ENCODE measurements at places on chromosomes 4 and X.

GRCh38 chr4:47639531-47639930 is 154.5 kb downstream of the ATP10D start:
- no peak for DNase-seq

DNA sequence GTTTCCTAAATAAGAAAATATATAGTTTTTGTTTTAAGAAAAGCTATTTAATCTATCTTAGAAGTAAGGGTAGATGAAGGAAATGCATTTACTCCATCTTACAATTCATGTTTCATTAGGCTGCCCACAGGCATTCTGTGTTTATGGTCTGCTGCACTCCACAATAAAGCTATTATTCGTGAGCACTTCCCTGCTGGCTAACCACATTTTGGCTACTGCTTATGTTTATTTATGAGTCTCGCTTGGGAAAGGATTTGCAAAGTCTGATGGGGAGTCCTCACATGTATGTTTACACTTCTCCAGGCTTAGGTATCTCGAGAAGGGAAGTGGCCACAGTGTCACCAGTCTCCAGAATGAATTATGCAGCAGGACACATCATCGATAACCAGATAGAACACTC is 260.8 kb upstream of the VCX start:
- no peak for DNase-seq

GRCh38 chrX:20378233-20378920 is 111.7 kb upstream of the RPS6KA3 start:
- peak; percentile 4 for DNase-seq

DNA sequence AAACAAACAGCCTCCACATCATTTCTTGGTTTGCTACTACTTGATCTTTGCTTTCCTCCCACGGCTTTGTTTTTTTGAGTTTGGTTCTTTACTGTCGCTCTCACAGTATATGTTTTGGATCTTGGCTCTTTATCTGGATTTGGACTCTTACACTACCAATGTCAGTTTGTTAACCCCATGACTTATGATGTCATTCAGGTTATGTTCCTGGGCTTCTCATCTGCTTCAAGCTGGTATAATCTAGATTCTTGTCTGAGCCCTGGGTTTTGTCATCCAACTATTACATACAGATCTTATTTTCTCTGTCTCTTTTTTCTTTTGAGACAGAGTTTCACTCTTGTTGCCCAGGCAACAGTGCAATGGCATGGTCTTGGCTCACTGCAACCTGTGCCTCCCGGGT is 482.9 kb upstream of the TEX13C start:
- DNase-seq = no peak

- no peak for DNase-seq
Measured at GRCh38 chr4:188550296-188550695, 411.1 kb downstream of the TRIML1 start.

- no peak for DNase-seq
Measured at GRCh38 chr4:13793020-13793710, 165.6 kb upstream of the BOD1L1 start.

- no peak for DNase-seq
Measured at GRCh38 chr4:139419388-139419914, 34.5 kb upstream of the RAB33B start.

GRCh38 chrX:24877288-24877664 is 138.5 kb downstream of the ARX start:
- DNase-seq = no peak

DNA sequence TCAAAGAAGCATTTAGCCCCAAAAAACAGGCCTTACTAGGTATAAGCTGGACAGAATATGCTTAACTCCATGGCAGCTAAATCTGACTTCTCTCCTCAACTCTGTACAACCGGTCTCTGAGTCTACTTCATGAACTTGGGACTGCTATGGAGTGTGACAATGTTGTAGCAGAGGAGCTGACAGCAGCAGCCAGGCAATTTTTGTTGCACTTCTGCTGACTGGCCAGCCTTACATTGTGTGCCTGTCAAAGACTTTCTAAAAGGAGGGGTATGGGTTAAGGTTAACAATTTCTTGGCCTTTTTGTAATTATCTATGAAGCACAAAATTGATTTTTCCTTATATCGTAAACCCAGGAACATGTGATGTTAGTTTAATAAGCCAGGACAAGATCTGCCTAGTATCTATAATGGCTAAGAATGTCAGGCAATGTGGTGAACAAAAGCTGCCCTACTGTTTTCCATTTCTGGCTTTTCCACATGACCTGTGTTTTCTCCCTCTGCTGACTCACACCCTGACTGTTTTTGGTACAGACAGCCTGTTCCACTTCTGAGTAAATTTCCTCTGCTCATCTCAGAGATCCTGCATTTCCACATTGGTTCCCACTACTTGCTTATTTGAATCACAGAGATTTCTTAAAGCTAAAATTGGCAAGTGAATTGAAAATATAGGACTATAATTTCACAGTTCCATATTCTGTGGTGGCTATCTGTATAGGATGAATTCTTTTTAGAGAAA is 9.3 kb downstream of the NOX1 start:
- no peak for DNase-seq

DNA sequence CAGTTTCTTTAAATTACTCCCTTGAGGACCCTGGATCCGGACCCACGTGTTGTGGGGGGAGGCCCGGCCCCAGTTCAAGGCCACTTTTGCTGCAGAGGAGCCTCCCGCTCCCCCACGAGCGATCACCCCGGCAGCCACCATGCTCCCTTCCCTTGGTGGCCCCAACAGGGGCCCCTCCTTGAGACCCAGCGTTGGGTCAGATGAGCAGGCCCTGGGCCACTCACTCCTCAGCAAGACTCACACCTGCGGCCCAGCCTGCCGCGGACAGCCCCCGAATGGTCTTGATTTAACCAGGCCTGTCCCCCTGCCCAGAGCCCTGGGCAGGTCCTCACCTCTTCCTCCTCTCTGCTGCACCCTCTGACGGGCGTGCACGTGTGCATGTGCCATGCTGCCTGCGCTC is 4.3 kb downstream of the CPLX1 start:
- no peak for DNase-seq

GRCh38 chrX:19902110-19902509 is 14.7 kb upstream of the SH3KBP1 start:
- DNase-seq = no peak

GRCh38 chrX:97863261-97863660 is 979.6 kb downstream of the RPA4 start:
- DNase-seq = no peak

GRCh38 chrX:49308604-49309269 is 5.3 kb downstream of the GAGE10 start:
- peak; percentile 20 for DNase-seq

DNA sequence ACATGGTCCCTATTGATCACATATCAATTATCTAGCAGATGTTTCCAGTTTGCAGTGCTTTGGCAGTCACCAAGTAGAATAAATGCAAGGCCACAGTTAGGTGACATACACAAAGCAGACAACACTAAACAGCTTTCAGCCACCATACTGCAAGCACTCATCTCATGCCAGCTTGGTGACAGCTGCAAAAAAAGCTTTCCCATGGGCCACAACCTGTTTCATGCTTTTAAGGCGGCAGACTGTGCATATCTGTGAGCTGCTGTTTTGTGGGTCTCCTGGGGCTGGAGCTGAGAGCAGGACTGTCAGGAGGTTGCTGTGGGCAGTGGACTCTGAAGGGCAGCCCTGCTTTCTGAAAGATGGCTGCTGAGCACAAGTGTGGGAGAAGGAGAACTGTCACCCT is 82.6 kb downstream of the FHDC1 start:
- DNase-seq = no peak

DNA sequence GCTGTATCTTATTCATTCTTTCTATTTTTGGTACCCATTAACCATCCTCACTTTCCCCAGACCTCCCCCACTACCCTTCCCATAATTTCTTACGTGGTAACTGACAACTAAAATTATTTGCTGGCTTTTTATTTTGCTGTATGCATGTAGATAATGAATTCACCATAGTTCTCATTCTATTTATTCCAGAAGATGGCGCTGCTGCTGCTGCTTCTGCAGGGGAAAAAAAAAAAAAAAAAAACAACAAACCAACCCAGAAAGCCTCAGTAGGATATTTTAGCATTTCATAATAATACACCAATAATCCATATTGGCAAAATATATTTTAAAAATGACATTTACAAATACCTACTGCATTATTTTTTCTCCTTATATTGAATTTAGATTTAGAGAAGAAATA is 416.6 kb upstream of the MAGEB18 start:
- DNase-seq = no peak

GRCh38 chr4:687971-688853 is 739 bp downstream of the SLC49A3 start:
- no peak for DNase-seq

- no peak for DNase-seq
Measured at GRCh38 chr4:139898293-139898692, 232.7 kb downstream of the MGST2 start.

DNA sequence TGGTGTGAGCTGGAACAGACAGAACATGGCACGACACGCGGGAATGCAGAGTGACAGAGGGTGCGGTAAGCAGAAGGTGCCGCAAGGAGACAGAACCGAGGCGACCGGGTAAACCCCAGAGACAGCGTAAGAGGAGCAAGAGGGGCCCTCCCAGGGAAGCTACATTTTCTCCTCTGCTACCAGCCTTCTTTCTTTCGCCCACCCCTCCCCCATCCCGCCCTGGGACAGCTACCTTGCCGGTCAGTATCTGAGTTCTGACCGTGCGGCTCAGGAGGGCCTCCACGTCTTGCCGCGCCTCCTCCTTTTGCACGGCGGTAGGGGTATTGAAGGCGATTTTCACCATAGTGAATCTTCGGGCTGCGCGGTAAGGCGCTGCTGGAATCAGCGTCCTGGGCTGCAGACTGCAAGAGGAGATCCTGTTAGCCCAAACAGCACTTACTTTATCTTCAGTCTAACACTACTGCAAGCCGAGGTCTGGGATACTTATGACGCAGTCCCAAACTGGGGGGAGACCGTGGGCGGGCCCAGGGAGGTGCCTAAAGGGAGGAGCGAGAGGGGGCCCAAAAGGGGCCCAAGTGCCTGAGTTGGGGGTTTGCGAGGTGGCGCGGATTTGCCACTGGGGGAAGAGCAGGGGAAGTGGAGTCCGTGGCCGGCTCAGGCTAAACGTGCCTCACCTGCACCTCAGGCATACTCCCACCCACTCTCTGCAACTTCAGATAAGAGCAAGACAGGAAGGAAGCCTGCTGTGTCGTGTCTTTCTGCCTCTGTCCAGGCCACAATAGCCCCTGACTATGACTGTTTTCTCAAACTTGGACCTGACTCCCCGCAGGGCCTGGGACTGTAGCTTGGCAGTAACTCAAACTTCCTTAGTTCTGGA is at the start of gene ITM2A:
TSS of gene ITM2A (minus strand) at position 462 of the 877 bp plus-strand sequence. CDS start at position 343, 119 bp downstream.
- DNase-seq = peak; percentile 72

DNA sequence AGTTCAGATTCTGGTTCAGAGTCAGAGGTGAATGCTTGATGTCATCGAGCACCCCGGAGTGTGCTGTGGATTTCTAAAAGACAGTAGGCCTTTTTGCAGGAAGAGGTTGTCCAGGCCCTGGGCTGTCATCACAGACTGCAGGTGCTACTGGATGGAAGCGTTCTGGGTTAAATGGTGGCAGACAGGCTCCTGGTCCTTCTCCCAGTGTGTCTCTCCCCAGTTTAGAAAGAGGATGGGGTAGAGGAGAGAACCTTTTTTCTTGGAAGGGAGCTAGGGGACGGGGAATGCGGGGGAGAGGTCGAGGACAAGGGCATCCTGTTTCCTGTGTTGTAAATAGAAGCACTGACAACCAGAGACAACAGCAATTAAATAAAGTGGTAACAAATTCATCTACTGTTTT is 102.3 kb upstream of the NUDT6 start:
- DNase-seq = no peak

Measured in CD4-positive, alpha-beta memory T cell (primary cell).